Activated naive CD4-positive, alpha-beta T cell treated with anti-CD3 and anti-CD28 coated beads, Interleukin-2, amount 50 U/mL, for 72 hours (primary cell): ENCODE measurements at places on chromosomes 6 and 20. TPM values are rescaled to one million over a fixed set of nuclear protein-coding genes. Genes with fewer than 3 reads are reported as not detected.

DNA sequence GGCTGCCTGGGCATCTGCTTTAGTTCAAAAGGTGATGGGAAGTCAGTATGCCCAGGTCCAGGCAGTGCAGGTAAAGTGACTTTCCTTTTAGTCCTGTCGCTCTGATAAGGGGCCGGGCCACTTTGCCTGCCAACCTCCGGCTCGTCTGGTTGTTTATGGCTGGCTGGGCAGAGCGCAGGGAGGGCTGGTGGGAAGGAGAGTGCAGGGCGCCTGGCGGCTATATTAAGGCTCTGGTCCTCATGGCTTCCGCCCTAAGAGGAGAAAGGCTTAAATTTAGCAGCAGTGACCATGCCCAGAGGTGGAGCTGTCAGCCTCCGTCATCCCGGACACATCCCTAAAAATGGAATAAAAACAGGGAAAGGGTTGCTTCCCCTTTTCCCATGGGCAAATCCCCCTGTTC is 14.6 kb downstream of the GATA5 start:
- DNase-seq = no peak

- DNase-seq = peak; percentile 22
Measured at GRCh38 chr20:21100578-21101452, 5.3 kb downstream of the LINC00237 start.

DNA sequence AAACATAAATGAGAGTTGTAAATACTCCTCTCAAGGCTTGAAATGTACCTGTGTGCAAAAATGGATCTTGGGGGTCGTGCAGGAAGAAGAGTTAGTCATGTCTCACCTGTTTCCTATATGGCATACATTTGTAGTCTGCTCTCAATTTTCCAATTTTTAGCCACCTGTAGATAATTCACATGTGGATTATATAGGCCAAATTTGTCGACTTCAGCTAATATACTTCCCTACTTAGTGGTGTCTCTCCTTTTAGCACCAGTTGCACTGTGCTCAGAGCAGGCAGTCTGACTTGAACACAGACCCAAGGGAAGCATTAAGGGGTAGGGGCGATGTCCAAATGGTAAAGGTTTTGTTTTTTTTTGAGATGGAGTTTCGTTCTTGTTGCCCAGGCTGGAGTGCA is 1.9 kb downstream of the RBM24 start:
- no peak for DNase-seq

- DNase-seq = no peak
Measured at GRCh38 chr6:44603044-44603686, 215.7 kb downstream of the CDC5L start.

- no peak for DNase-seq
Measured at GRCh38 chr20:59320426-59320825, 20.0 kb downstream of the EDN3 start.

- DNase-seq = no peak
Measured at GRCh38 chr6:13913226-13914001, 11.3 kb upstream of the RNF182 start.

DNA sequence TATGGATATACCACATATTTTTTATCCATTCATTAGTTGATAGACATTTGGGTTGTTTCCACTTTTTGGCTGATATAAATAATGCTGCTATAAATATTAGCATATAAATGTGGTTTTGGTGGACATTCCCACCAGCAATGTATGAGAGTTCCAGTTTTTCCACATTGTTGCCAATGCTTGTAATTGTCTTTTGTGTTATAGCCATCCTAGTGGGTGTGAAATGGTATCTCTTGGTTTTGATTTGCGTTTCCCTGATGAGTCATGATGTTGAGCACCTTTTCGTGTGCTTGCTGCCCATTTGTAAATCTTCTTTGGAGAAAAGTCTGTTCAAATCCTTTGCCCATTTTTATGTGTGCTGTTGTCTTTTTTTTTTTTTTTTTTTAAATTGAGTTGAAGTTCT is 54.4 kb downstream of the DHX35 start:
- DNase-seq = no peak

- DNase-seq = no peak
Measured at GRCh38 chr20:62646851-62647520, 4.7 kb downstream of the SLCO4A1 start.

GRCh38 chr20:23047001-23047737 is 2.3 kb downstream of the THBD start:
- DNase-seq = no peak

- no peak for DNase-seq
Measured at GRCh38 chr6:31717499-31718222, 2.5 kb downstream of the LY6G6D start.

DNA sequence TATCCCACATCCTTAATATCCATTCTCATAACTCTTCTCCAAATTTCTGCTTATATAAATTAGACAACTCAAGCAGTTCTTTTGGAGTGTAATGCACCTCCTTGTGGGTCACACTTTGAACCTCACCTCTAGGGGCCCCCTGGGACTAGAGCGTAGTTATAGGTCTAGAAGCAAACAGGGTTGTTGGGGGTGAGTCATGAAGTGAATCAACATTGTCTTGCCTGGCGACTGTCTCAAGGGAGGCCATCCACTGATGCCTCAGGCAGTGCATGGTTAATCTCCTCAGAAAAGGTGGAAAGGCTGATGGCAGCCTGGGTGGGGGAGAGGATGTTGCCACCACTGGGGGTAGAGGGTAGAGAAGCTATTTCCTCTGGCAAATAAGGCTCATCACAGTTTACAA is 129.1 kb downstream of the TNFRSF21 start:
- no peak for DNase-seq

Gene ANGPT4
- total RNA-seq = 0.06 TPM

Gene CGA
- not detected for total RNA-seq
